GM23248 (cell line): ENCODE measurements at places on chromosomes 7 and 10.
A peak's percentile ranks its signal among the peaks of the same experiment; 100 is the strongest.

DNA sequence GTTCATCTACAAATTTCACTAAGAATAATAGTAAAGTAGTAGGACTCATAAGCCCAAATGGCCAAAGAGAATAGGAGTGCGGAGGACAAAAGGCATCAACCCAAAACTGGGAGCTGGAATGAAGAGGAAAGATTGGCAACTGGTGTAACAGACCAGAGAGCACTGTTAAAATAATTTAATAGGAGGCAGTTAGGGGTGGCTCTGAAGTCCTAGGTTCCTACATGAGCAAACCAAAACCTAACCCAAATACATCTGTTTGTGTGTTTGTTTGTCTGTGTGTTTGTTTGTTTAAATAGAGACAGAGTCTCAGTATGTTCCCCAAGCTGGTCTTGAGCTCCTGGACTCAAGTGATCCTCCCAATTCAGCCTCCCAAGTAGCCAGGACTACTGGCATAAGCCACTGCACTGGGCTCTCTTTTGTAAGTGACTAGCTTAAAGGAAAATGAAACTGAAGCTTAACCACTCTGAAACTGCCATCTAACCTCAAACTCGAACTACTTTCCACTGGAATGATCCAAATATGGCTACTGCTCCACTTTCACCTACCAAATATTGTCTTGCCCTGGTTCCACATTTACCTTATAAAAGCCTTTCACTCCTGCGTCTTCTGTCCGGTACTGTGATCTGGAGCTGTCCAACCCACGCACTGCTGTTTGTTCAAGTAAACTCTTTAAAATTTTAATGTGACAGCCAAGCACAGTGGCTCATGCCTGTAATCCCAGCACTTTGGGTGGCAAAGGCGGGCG lies 94.9 kb downstream of the AKR1D1 start:
- DNase-seq = no peak
- no peak overlapping the region for H3K4me3 ChIP-seq
- H3K4me1 ChIP-seq = no peaks in the 10 kb centered on the region
- no peaks in the 10 kb centered on the region for H3K36me3 ChIP-seq
- H3K27me3 ChIP-seq = no peaks in the 10 kb centered on the region

DNA sequence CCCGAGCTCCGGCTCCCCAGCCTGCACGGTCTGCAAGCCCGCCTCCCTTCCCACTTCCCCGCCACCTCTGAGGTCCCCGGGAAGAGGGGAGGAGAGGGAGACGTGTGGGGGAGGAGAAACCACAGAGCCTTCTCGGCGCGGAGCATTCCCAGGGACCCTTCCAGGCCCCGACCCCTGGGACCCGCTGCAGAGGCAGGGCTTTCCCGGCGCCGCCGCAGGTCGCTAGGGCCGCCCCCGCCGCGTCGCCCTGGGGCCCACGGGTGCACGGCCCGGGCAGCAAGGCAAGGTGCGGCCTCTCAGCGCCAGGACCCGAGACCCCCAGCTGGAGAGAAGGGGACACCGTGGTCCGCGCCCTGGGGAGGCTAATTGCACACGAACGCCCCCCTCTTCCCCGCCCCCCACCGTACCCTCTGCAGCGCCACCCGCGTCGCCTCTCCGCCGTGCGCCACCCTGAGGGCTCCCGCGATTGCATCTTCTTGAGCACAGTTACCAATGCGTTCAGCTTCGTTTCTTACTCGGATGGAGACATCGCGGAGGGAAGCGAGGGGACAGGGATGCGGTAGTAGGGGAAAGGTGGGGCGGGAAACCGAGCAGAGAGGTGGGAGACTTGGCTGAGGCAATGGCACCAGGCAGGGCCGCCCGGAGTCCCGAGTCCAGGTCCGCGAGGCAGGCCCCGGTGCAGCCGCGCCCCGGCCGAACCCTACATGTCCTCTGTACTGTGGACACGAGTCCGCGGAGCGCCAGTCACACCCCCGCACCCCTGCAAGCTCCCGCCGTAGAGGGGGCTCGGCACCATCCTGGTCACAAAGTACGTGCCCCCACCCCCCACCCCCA lies 28.9 kb downstream of the SKIDA1 start:
- peak overlapping the region; percentile 71 for H3K4me3 ChIP-seq
- H3K27ac ChIP-seq = no peak overlapping the region
- no peaks in the 10 kb centered on the region; the same call in 1 of the 2 replicates for H3K27me3 ChIP-seq
- no peaks in the 10 kb centered on the region for H3K4me1 ChIP-seq
- no peaks in the 10 kb centered on the region for H3K36me3 ChIP-seq

DNA sequence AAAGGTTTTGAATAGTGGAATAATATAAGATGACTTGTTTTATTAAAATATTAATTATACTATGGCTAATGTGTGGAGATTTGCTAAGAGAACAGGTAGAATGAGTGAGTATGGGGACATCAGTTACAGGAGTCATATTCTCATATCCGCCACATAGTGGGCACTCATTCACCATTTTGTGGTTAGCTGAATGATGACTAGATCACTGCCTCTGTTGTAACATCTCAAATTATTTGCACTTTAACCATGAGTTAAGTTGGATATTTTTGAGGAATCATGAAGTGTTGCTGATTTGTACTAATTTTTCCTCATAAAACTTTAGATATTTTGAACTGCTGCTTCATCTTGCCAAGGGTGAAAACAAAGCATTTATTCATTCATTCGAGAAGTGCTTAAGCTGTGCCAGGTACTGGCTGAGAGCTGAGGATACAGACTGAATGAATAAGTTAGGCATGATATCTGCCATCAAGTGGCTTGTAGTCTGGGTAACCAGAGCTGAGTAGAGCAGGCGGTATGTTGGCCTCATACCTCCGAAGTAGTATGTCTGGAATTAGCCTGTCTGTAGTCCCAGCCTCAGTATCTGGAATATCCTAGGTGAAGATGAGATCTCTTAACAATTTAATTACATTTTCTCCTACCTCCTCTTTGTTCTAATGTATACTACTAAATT lies 100.5 kb downstream of the ZEB1 start:
- DNase-seq = peak; percentile 89
- peak overlapping the region; percentile 24 for H3K4me3 ChIP-seq
- H3K4me1 ChIP-seq = peaks cover 48% of the 10 kb centered on the region
- no peaks in the 10 kb centered on the region for H3K27me3 ChIP-seq

DNA sequence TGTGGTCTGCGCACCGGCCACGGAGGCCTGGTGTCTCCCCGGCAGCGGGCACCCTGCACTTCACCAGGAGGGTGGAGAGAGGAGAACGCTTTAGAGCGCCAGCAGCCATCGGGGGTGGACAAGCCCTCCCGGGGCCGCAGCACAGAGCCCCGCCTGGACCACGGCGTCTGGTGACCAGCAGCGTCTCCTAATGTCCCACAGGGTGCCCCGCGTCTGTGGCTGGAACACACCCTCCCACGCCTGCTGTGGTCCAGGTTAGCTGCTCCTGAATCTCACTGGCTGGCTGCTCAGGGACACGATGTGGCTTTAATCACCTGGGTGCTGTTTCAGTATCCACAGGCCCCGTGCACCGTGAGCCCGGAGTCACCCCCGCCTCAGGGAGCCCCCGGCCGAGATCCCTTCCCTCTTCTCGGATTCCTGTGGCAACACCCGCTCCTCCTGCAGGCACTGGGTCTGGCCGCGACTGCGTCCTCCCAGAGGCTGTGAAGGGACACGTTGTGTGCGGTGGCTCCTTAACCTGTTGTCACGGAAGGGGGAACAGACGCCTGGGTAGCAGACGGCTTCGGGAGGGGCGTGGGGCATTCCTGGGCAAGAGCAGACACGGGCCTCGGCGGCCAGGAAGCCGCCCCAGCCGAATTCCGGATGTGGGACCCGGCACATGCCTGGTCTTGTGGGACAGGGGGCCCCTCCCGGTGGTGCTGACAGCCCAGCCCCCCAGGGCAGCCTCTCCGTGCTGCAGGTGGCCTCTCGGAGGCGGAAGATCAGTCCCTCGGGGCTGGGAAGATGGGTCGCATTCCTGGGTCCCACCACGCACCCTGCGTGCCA lies 78.9 kb downstream of the FOXL3 start:
- no peaks in the 10 kb centered on the region; the same call in 1 of the 2 replicates for H3K4me1 ChIP-seq
- no peak for DNase-seq
- H3K4me3 ChIP-seq = no peak overlapping the region
- no peaks in the 10 kb centered on the region for H3K36me3 ChIP-seq
- peaks cover 28% of the 10 kb centered on the region for H3K27me3 ChIP-seq

DNA sequence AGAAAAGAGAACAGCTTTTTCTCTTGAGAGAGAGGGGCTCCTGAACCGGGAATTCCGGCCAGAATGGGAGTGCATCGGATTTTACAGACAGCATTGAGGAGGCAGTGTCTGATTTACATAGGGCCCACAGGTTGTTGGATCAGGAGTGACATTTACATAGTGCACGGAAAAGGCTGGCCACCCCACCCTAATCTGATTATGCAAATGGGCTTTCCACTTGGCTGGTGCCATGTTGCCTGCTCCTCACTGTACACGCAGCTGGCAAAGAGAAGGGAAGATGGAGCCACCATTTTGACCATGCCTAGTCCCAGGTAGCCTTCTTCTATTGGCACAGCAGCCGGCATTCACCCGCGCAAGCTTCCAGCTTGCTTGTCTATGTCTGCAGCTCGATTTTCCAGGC lies 77.5 kb upstream of the FAM171A1 start:
- H3K27me3 ChIP-seq = peaks cover 7% of the 10 kb centered on the region; the same call in 1 of the 2 replicates
- H3K4me1 ChIP-seq = no peaks in the 10 kb centered on the region
- H3K36me3 ChIP-seq = no peaks in the 10 kb centered on the region
- DNase-seq = no peak
- H3K4me3 ChIP-seq = no peak overlapping the region

GRCh38 chr7:117061751-117062150 lies 108.5 kb downstream of the ST7 start:
- H3K4me1 ChIP-seq = peaks cover 10% of the 10 kb centered on the region
- no peak overlapping the region for H3K4me3 ChIP-seq
- H3K27me3 ChIP-seq = no peaks in the 10 kb centered on the region
- peak; percentile 48 for DNase-seq
- peak overlapping the region; percentile 17; the same call in 1 of the 2 replicates for H3K27ac ChIP-seq

DNA sequence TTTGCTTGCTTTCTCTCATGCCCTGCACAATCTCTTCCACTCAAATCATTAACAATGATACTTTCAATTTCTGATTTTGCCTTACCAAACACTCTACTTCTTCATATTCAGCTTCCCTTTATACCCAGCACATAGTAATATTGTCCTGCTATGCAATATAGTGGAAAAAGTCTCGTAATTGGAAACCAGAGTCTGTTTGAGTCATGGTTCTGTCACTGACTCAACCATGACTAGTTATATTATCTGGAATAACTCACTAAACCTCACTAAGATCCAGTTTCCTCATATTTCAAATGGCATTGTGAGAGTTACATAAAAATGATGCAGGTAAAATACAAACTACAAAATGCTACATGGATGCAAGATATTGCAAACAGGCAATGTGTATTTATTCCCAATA lies 98.5 kb upstream of the LRRTM3 start:
- no peak overlapping the region for H3K27ac ChIP-seq
- peak; percentile 64 for DNase-seq
- no peaks in the 10 kb centered on the region for H3K4me1 ChIP-seq
- no peaks in the 10 kb centered on the region for H3K36me3 ChIP-seq

DNA sequence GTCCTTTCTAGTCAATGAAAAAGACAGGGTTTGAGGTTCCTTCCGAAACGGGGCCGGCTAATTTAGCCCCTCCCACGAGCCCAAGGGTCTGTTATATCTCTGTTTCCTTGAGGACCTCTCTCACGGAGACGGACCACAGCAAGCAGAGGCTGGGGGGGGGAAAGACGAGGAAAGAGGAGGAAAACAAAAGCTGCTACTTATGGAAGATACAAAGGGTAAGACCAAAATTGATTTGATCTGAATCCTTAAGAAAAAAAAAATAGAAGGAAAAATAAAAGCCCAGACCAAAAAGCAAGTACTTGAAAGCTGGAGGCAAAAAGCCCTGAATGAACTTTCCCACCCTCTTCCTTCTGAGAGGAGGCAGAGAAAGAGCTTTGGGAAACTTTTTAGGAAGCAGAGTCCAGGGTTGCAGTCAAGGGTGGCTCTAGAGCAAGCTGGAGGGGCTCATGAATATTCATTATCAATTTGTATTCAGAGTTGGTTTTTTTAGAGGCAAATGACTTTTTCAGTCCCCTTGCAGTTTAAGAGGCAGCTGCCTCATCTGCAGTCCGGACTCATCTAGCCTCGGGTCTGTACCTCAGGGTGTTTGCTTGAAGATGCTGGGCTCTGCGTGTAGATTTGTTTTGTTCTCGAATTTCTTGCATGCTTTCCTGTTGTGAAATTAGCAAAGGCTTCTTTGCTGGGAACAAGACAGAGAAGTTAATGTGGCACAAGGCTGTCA lies at the start of gene ENTPD1:
TSS of gene ENTPD1 (plus strand) at position 123 of the 721 bp plus-strand sequence. CDS start at position 200, 77 bp downstream.
- peaks cover 15% of the 10 kb centered on the region; the same call in 1 of the 2 replicates for H3K27me3 ChIP-seq
- DNase-seq = no peak
- no peak within 1 kb of the TSS for H3K27ac ChIP-seq
- H3K4me1 ChIP-seq = no peaks in the 10 kb centered on the region
- no peak within 1 kb of the TSS for H3K4me3 ChIP-seq

- no peak overlapping the region for H3K27ac ChIP-seq
- no peak for DNase-seq
Measured at GRCh38 chr7:8089036-8089780, 120.6 kb downstream of the GLCCI1 start.

DNA sequence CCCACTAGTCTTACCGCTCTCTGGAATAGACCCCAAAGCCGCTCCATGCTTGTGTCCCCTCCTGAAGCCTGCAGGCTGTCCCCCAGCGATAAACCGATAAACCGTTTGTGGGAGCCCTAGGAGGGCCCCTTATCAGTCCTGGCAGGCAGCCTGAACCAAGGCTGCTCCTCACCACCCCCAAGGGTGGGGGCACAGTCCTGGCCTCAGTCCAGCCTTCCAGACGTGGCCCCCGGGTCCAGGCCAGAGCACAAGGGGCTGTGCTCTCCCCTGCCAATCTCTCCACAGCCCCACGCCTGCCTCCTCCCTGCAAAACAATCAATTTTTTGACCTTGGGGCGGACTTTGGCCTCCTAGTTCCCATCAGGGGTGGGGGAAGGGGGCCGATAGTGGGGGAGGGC lies at the start of gene TFR2:
TSS of gene TFR2 (minus strand) at position 90 of the 397 bp plus-strand sequence. CDS start at position 47, 43 bp downstream.
- H3K27me3 ChIP-seq = no peaks in the 10 kb centered on the region; the same call in 1 of the 2 replicates
- no peaks in the 10 kb centered on the region for H3K4me1 ChIP-seq
- no peak within 1 kb of the TSS for H3K27ac ChIP-seq
- no peaks in the 10 kb centered on the region for H3K36me3 ChIP-seq
- no peak for DNase-seq

DNA sequence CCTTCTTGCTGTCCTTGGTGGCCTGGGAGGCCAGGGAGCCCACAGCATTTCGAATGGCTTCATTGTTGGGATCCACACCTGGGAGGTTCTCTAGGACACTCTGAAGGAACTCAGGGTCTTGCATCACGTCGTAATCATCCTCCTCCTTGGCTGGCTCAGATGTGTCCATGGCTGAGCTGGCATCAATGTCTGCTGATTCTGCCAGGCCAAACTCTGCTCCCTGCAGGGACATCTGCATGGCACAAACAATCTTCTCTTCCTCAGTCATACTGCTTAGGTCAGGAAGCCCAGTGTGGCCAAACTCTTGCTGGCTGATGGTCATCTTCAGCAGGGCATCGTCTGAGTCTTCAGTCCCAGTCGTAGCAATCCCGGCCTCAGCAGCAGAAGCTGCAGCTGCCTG lies 34.9 kb upstream of the PLCE1 start:
- no peaks in the 10 kb centered on the region for H3K36me3 ChIP-seq
- no peaks in the 10 kb centered on the region for H3K27me3 ChIP-seq
- H3K4me1 ChIP-seq = peaks cover 13% of the 10 kb centered on the region
